Stomach (tissue), 19 donors: ENCODE measurements at places on chromosomes 3 and 15. TPM values are rescaled to one million over a fixed set of nuclear protein-coding genes. Genes with fewer than 3 reads are reported as not detected.

DNA sequence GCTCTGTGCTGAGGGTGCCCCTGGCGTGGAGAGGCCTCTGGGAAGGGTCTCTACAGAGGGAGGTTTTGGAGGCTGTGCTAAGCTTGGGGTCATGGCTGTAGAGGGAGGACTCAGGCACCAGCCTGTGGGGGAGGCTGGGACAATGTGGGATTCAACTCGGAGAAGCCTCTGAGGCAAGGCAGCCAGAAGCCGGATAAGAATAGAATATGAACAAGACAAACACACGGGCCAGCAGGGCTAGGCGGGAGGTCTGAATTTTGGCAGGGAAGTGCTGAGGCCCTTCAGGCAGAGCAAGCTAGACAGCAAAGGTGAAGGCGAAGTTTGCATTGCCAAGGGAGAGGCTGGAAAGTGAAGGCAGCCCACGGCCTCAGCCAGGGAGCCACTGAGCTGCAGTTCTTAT, 612.1 kb upstream of the NR2F2 start:
- no peaks in the 10 kb centered on the region for H3K27me3 ChIP-seq
- no peaks in the 10 kb centered on the region for H3K4me1 ChIP-seq
- H3K27ac ChIP-seq: no peak overlapping the region
- no peak overlapping the region for H3K4me3 ChIP-seq
- H3K36me3 ChIP-seq: no peaks in the 10 kb centered on the region

The ECE2 gene
- total RNA-seq: not detected

DNA sequence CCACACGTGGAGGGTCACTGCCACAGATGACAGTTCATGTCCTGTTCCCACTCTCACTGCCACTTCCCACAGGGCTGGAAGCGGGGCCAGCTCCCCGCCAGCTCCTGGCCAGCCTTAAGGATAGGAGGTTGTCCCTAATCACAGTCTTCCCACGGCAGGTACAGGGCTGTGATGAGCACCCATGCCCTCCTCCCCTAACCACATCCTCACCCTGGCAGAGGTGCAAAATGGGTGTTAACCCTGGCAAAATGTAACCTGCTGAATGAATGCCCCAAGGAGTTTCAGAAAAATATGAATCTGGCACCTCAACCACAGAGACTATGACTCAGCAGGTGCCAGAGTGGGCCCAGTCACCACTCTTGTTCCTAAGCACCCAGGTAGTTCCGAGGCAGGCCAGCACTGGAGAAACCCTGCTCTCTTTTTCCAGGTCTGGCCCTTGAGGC, 185.1 kb upstream of the TPM1 start:
- H3K27ac ChIP-seq: no peak overlapping the region
- H3K4me1 ChIP-seq: peaks cover 8% of the 10 kb centered on the region
- no peak overlapping the region for H3K4me3 ChIP-seq

The TNFAIP8L3 gene
- total RNA-seq: 0.58 TPM

The THRB gene
- total RNA-seq: 21.9 TPM

DNA sequence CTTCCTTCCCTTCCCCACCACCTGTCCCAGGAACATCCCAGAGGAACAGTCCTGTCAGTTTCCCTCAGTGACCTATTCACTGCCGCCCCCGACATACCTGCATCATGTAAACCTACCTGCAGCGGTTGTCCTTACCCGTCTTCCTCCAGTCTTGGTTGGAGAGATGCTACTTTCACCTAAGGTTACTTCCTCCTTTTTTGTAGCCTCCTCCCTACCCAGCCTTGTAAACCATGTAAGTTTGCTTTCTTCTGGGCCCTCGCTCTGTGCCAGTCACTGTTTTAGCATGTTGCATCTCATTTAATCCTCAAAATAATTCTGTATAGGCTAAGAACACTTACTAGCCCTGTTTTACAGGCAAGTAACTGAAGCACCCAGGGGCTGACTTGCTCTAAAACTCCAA, 58.3 kb downstream of the GPR171 start:
- no peaks in the 10 kb centered on the region for H3K36me3 ChIP-seq
- H3K27ac ChIP-seq: no peak overlapping the region
- H3K4me1 ChIP-seq: peaks cover 5% of the 10 kb centered on the region
- DNase-seq: no peak
- no peak overlapping the region for H3K4me3 ChIP-seq

- H3K4me1 ChIP-seq: no peaks in the 10 kb centered on the region
- H3K27me3 ChIP-seq: no peaks in the 10 kb centered on the region
- H3K4me3 ChIP-seq: no peak overlapping the region
- no peak overlapping the region for H3K27ac ChIP-seq
- H3K36me3 ChIP-seq: no peaks in the 10 kb centered on the region
These were observed 5.8 kb upstream of the DBR1 start for GRCh38 chr3:138180375-138181029.

DNA sequence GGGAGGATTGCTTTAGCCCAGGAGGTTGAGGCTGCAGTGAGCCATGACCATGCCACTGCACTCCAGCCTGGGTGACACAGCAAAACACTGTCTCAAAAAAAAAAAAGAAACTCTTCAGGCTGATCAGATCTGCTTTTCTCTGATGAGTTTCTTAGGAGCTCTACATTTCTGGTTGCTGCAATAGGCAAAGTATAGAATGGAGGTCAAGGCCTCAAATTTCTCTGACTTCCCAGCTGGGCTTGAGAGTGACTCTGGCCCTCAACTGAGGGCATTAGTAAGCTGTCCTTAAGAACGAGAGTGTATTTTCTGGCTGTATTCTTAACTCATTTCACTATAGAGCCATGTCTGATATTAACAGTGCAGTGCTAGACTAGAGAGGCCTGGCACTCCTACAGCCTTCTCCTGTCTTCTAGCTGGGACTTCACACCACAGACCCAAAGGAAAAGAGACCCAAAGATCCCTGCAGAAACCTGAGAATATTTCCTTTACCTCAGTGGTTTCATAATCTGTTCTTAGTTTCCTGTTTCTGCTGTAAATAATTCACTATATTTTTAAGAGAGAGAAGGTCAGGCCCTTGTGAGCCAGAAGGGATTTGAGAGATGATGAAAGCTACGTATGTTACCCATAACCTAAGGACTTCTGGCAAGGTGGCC, 2.0 kb upstream of the NR1I2 start:
- no peaks in the 10 kb centered on the region for H3K27me3 ChIP-seq
- H3K4me1 ChIP-seq: no peaks in the 10 kb centered on the region
- H3K27ac ChIP-seq: no peak overlapping the region
- no peak for DNase-seq
- no peaks in the 10 kb centered on the region for H3K36me3 ChIP-seq

The LRTM1 gene
- total RNA-seq: not detected

The NANOGP8 gene
- not detected for total RNA-seq

The CLDN11 gene
- not detected for total RNA-seq

GRCh38 chr3:44992555-44993470, 16.8 kb downstream of the EXOSC7 start:
- H3K36me3 ChIP-seq: peaks cover 10% of the 10 kb centered on the region
- no peak overlapping the region for H3K4me3 ChIP-seq
- H3K27ac ChIP-seq: peak overlapping the region; percentile 64

The FRMD5 gene
- total RNA-seq: 1.7 TPM

DNA sequence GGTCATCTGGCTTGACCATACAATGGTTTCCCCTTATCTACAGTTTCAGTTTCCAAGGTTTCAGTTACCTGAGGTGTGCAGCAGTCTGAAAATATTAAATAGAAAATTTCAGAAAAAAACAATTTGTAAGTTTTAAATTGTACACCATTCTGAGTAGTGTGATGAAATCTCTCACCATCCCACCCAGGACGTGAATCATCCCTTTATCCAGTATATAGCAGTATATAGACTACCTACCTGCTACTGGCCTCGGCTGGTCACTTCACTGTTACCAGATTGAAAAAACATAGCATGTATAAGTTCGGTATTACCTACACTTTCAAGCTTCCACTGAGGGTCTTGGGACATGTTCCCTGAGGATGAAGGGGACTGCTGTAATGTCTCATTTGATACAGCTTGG, 12.0 kb downstream of the ARIH1 start:
- H3K27me3 ChIP-seq: no peaks in the 10 kb centered on the region
- no peaks in the 10 kb centered on the region for H3K36me3 ChIP-seq
- H3K27ac ChIP-seq: no peak overlapping the region
- DNase-seq: no peak

The ST6GAL1 gene
- 17.4 TPM for total RNA-seq

The KAT2B gene
- 34.1 TPM for total RNA-seq

DNA sequence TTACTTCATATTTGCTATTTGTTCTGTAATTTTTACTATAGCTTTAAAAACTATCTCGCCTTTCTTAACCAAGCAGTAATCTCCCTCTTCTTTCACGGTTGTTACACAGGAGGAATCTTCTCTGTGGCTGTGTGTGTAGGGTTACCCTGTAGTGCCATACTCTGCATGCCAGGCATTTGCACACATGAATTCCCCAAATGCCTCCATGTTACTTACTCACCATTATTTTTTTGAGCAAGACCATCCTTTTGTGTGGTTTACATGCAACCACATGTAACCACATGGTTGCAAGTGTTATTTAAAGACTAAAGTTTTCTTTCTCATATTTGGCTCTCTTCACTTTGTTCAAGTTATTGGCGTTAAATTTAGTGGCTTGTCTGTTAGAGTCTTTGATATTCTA, 45.5 kb downstream of the HPS3 start:
- H3K27me3 ChIP-seq: no peaks in the 10 kb centered on the region
- no peak overlapping the region for H3K27ac ChIP-seq
- DNase-seq: no peak
- H3K36me3 ChIP-seq: peaks cover 62% of the 10 kb centered on the region
- no peak overlapping the region for H3K4me3 ChIP-seq
- H3K4me1 ChIP-seq: no peaks in the 10 kb centered on the region

The CDC25A gene
- total RNA-seq: 1.3 TPM

The CLCN2 gene
- 5.1 TPM for total RNA-seq

The GOLGA6B gene
- not detected for total RNA-seq

GRCh38 chr3:172753125-172753524, 2.6 kb downstream of the ECT2 start:
- H3K27ac ChIP-seq: no peak overlapping the region
- peaks cover 10% of the 10 kb centered on the region for H3K4me1 ChIP-seq
- peaks cover 15% of the 10 kb centered on the region for H3K36me3 ChIP-seq

DNA sequence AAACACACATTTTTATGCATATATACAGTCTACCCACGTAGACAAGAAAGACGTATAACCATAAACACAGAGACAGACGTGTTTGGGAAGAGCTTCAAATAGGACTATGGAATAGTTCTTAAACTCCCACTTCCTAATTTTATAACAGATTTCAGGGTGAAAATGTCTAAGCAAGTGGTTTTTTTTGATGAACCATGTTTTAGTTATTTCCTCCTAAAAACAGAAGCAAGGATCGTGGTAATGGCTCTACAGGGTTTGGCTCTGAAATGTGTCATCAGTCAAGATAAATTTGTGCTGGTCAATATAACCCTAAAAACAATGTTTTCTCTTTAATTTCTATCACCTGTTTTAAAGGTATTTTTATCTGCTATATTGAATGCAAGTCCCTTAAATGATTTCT, 58.2 kb downstream of the FMN1 start:
- no peaks in the 10 kb centered on the region for H3K36me3 ChIP-seq
- H3K4me3 ChIP-seq: no peak overlapping the region
- no peaks in the 10 kb centered on the region for H3K27me3 ChIP-seq
- DNase-seq: no peak
- H3K27ac ChIP-seq: no peak overlapping the region

- no peaks in the 10 kb centered on the region for H3K36me3 ChIP-seq
- no peak overlapping the region for H3K27ac ChIP-seq
- H3K27me3 ChIP-seq: no peaks in the 10 kb centered on the region
These were observed 150.5 kb downstream of the MECOM start for GRCh38 chr3:169512991-169513390.

- H3K27ac ChIP-seq: no peak overlapping the region
- no peaks in the 10 kb centered on the region for H3K4me1 ChIP-seq
- H3K27me3 ChIP-seq: no peaks in the 10 kb centered on the region
- H3K36me3 ChIP-seq: no peaks in the 10 kb centered on the region
- no peak for DNase-seq
These were observed 1010.9 kb downstream of the NTRK3 start for GRCh38 chr15:87245592-87245991.

GRCh38 chr3:128100161-128100560, 23.5 kb downstream of the RUVBL1 start:
- H3K27me3 ChIP-seq: no peaks in the 10 kb centered on the region
- H3K36me3 ChIP-seq: peaks cover 92% of the 10 kb centered on the region
- DNase-seq: no peak
- peaks cover 1% of the 10 kb centered on the region for H3K4me1 ChIP-seq
- H3K27ac ChIP-seq: no peak overlapping the region

DNA sequence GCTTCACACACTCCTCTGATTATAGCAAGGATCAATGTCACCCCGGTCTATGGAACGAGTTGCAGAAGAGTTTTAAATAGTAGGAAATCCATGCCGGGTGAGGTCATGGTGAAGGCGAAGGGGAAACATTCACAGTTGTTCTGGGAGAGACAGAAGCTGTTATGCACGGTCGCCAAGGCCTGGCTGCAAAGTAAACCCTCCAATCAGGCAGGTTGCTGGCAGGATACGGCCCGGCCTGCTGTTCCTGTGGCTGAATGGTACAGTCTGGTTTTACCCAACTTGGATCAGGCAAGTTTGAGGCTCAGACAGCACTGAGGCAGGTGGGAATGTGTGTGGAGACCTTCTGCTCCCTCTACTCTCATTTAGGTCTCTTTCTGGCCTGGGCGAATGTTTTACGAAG, 45.3 kb upstream of the ATP2B2 start:
- no peaks in the 10 kb centered on the region for H3K4me1 ChIP-seq
- no peaks in the 10 kb centered on the region for H3K36me3 ChIP-seq
- DNase-seq: no peak
